ENCODE measurements at places on chromosomes 2 and 18.

GRCh38 chr18:45860492-45860891 is 35.0 kb downstream of the SIGLEC15 start:
- no peak for DNase-seq

- DNase-seq = no peak
Observed at GRCh38 chr2:204280262-204280668, 265.0 kb upstream of the PARD3B start.

- no peak for DNase-seq
Observed at GRCh38 chr2:70496819-70497218, 56.8 kb downstream of the TGFA start.

DNA sequence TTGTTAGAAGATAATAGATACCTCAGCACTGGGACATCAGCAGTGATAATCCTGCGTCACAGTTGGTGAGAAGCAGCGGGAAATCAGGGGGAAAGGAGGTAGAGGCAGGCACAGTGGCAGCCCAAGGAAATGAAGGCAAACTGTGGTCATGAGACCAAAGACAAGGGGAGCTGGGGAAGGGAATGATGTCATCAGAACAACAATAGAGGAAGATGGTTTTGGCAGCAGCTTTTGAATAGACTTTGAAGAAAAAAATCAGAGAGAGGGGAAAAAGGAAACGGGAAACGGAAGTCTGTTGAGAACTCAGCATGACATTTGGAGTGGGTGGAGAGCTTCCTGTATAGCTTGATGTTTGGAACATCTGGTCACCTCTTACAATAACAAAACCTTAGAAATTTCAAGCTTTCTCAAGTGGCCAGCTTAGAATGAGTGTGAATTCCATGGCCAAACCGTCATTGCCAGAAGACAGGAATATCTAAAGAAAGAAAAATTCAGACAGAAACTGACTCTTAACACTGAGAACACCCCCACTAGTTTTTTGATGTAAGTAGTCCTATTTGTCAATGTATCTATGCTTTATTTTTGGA is 18.4 kb upstream of the YES1 start:
- no peak for DNase-seq

DNA sequence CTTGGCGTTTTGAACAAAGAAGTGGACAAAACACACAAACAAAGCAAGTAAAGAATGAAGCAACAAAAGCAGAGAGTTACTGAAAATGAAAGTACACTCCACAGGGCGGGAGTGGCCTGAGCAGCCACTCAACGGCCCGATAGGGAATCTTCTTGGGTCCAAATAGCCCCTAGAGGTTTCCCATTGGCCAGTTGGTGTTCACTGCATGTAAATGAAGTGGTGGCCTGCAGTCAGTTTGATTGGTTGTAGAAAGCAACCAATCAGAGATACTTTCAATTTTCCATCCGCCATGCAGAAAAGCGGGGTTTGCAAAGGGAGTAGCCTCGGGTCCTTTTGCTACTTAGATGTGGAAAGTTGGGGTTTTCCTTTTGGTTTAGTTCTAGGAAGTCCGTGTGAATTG is 31.6 kb downstream of the CYBRD1 start:
- DNase-seq = no peak

- no peak for DNase-seq
Observed at GRCh38 chr2:201273330-201273983, 13.1 kb downstream of the CASP8 start.

- DNase-seq = no peak
Observed at GRCh38 chr2:176293334-176293733, 24.1 kb downstream of the MTX2 start.

DNA sequence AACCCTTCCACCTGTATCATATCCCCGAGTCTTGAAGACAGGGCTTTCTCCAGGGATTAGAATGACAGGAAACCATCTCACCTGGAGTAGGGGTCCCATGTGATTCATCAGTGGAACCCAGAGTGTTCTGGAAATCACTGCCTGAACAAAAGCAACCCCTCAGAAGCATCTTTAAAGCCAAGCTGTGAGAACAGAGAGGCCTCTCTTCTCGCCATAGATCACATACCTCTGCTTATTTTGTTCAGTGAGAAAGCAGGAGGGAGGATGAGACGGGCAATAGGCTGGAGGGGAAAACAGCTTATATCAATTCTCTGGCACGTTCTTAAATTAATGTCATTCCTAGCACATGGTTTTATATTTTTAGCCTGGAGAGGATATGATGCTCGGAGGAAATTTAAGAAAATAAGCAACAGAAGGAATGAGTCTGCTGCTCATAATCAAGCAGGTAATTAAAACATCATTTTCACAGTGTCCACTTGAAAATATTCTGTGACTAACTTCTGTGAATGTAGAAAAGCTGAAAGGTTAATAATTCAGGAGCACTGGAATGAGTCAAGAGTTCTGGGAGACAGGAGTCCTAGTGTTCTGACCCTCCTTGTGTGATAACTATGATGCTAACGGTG is 213.6 kb upstream of the SP5 start:
- no peak for DNase-seq

DNA sequence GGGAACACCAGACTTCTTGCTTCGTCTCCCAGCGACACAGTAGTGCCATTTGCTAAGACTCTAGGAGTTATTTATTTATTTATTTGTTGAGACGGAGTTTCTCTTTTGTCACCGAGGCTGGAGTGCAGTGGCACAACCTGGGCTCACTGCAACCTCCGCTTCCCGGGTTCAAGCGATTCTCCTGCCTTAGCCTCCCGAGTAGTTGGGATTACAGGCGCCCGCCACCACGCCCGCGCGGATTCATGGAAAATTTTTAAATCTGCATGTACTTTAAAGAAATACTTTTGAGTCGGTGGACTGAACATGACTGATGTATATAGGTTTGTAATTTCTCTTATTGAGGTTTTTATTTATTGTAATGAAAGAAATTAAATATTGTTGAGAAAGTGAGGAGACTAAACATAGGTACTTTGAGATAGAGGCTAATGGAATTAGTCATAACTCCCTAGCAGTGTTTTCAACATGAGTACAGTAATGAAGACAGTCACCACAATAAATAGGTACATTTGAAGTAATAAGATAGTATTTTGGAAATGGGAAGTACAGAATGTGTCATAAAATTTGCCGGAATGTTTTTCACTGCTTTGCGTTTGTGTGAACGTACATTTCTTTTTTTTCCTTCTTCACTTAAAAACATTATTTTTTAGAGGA is 983 bp downstream of the MTX2 start:
- DNase-seq = no peak

GRCh38 chr2:3787768-3788167 is 84.4 kb downstream of the DCDC2C start:
- no peak for DNase-seq

- DNase-seq = peak; percentile 20
Observed at GRCh38 chr2:85797921-85798320, 44.1 kb downstream of the ATOH8 start.

GRCh38 chr18:23077493-23078256 is 57.6 kb upstream of the CABLES1 start:
- no peak for DNase-seq

DNA sequence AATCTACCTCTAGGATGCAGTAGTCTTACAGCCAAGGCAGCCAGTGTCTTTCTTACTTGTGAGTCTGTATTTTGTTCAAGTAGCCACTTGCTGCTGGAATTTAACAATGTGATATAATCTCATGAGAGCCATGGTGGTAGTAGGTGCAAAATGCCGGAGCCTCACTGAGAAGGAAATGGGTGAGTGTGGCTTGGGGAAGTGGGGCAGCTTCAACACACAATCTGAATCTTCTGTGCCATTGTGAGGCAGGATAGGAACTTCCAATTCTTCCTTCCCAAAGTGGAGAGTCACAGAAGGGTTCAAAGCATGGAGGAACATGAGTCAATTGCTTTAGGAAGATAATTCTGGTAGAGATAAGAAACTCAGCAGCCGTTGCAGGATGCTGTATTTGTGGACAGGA is 158.7 kb upstream of the APCDD1 start:
- no peak for DNase-seq

GRCh38 chr2:30456106-30456505 is 9.1 kb downstream of the LCLAT1 start:
- no peak for DNase-seq

- DNase-seq = no peak
Observed at GRCh38 chr2:17626986-17627385, 86.5 kb downstream of the VSNL1 start.

DNA sequence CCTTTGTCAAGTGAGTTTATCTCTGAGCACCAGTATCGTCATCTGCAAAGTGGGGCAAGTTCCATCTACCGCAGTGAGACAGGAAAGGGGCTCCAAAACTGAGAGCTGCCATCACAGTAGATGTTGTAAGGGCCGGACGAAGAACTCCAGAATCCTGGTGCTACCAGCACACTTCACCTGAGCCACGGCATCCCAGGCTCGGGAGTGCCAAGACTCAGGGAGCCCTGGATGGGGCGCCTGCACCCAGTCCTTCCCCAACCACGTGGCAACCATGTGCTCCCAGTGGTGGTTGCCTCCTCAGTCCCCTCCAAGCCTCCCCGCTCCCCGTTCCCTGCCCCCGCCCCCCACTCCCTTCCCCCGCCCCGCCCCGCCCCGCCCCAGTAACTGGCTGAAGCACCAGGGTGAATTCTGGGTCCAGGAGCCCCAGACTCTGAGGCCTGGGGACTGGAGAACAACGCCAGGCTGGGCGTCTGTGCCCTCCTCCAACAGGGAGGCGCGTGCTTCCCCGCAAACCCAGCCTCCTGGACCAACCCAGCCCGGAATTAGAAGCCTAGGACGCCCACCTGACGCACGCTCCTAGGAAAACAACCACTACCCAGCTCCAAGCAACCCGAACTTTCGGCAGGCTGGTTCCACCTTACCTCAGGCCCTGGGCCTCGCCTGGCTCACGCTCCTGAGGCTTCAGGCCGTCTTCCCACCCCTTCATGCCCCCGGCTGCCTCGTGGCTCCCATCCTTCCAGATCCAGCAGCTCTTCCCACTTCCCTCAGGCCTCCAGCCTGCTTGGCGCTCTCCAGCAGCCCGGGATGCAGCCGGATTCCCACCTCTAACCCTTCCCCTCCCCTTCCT is 67.6 kb downstream of the LAMA3 start:
- no peak for DNase-seq

DNA sequence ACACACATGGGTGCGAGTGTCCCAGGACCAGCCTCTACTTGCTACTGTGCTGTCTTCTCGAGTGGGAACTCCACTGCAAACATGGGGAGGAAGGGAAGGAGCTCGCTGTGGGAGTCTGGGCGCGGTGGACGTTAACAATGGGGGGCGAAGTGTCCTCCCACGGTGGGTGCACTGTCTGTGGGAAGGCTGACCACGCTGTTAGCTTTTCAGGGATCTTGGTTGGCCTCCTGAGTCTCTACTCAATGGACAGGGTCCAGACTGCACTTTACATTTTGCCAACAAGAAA is 146.7 kb downstream of the MBP start:
- DNase-seq = no peak

DNA sequence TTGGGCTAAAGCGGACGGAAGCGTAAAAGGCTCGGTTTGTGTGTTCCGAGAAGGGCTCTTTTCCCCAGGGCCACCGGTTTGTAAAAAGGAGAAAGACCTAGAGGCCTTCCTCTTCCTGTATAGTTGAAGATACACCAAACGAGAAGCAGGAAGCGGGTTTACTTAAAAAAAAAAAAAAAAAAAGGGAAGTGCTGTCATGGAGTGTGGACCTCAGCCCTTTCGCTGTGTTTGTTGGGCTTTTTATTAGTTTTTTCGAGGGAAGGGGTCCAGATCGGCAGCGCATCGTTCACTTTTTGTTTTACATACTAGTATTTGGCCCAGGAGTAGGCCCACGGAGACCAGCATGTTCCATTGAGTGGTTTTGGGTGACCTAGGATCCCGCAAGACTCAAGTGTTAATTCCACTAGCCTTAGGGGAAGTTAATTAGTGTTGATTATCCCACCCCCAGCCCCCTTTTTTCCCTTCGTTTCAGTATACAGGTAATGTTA is 676 bp downstream of the ACTR2 start:
- DNase-seq = no peak

GRCh38 chr2:64640153-64641044 is 13.3 kb downstream of the SERTAD2 start:
- DNase-seq = no peak

- no peak for DNase-seq
Observed at GRCh38 chr2:85584857-85585780, 888 bp downstream of the VAMP5 start.

GRCh38 chr2:11824901-11825828 is 78.7 kb downstream of the LPIN1 start:
- DNase-seq = no peak

GRCh38 chr18:7609617-7610016 is 42.5 kb downstream of the PTPRM start:
- DNase-seq = no peak

DNA sequence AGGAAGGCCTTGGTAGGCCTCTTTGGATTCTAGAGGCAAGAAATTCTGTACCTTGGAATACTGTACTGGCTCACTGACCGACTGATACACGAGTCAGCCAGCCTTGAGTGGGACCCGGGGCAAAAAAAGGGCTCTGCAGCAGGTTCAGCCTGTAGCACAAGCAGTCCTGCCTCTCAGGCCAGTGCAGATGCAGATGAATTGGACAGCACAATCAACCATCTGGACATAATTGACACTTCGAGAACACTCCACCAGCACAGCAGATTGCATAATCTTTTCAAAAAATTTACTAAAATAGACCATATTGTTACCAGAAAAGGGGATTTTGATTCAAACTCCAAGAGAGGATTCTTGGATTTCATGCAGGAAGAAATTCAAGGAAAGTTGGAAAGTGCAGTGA is 241.6 kb downstream of the RPIA start:
- no peak for DNase-seq

DNA sequence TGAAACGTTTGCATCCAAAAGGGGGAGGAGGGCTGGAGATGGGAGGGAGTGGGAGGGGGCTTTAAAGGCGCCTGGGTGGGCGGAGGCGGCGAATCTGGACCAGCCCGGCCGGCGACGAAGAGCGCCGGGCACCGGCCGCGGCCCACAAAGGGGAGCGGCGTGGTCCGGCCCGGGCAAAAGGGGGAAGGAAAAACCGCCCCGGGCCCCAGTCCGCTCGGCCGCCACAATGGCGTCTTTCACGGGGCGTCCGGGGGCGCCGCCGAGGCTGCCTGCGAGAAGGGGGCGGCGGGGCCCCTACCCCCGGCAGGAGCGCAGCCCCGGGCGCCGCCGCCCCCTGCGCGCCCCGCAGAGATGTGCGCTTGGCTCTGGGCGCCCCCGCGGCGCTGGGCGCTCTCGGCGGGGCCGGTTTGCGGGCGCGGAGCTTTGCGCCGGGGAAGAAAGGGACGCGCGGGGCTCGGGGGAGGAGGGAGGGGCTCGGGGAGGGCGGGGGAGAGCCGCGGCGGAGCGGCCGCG is 108.1 kb upstream of the KCTD1 start:
- peak; percentile 30 for DNase-seq

GRCh38 chr2:65073879-65074565 is 17.8 kb downstream of the CEP68 start:
- DNase-seq = no peak

- DNase-seq = no peak
Observed at GRCh38 chr18:77063260-77063659, 69.3 kb downstream of the MBP start.

GRCh38 chr2:191740016-191740419 is 62.1 kb downstream of the NABP1 start:
- no peak for DNase-seq

- no peak for DNase-seq
Observed at GRCh38 chr2:46715541-46715940, 200.1 kb downstream of the MCFD2 start.

GRCh38 chr18:30915336-30915988 is 127.1 kb downstream of the DSC3 start:
- no peak for DNase-seq

GRCh38 chr2:105136394-105136793 is 98.5 kb downstream of the MRPS9 start:
- no peak for DNase-seq

- DNase-seq = no peak
Observed at GRCh38 chr18:31686572-31686971, 2.2 kb upstream of the B4GALT6 start.

- no peak for DNase-seq
Observed at GRCh38 chr18:8812631-8813030, 107.3 kb downstream of the MTCL1 start.

Data from NCI-H1092 (cell line).